DMS53 (cell line): ENCODE measurements at places on chromosomes 11 and 22.

DNA sequence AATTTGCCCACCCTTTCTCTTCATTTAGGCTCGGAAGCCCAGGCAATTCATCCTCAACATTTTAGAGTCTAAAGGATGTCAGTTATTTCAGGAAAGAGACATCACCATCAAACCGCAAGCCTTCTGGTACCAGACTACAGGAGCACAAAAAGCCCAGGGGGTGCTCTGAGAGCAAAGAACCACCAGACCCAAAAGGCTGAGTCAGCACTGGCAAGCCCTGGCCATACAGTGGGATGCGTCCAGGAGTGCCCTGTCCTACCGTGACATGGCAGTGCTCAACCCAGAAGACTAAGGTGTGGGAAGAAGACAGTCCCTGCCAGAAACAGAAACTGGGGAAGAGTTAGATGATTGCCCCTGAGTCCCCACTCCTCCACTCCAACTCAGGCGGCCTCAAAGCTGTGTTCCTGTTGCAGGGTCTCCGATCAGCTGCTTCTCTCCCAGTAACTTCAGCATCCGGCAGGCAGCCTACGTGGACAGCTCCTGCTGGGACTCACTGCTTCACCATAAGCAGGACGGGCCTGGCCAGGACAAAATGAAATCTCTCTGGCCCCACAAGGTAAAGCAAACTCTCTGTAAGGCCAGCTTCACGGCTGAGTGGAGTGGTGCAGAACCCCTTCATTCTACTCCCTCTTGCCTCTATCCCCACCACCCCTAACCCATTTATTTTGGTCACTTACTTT lies 1.5 kb downstream of the PANX3 start:
- no peak for DNase-seq

- no peak for DNase-seq
These were observed 68.8 kb downstream of the PRDM11 start for GRCh38 chr11:45215098-45215865.

GRCh38 chr11:36065436-36065835 lies 121.6 kb downstream of the LDLRAD3 start:
- DNase-seq, result no peak

DNA sequence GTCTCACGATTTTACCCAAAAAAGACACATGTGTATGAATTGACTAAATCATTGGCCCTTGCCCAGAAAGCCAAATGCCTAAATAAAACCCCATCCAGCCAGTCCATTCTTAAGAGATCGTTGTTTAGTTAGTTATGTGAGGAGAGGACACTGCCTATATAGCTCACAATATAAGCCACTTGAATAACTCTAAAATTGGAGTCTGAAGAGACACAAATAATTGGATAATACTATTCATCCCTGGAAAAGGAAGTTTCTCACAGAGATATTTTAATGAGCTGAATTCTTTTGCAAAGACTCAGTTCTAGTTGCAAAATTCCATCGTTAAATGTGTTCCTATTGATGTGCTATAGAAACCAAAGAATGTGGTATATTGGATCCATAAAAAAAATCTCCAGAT lies 176.7 kb downstream of the SOX6 start:
- no peak for DNase-seq

- DNase-seq, result no peak
These were observed 12.4 kb upstream of the SCARF2 start for GRCh38 chr22:20449819-20450550.

DNA sequence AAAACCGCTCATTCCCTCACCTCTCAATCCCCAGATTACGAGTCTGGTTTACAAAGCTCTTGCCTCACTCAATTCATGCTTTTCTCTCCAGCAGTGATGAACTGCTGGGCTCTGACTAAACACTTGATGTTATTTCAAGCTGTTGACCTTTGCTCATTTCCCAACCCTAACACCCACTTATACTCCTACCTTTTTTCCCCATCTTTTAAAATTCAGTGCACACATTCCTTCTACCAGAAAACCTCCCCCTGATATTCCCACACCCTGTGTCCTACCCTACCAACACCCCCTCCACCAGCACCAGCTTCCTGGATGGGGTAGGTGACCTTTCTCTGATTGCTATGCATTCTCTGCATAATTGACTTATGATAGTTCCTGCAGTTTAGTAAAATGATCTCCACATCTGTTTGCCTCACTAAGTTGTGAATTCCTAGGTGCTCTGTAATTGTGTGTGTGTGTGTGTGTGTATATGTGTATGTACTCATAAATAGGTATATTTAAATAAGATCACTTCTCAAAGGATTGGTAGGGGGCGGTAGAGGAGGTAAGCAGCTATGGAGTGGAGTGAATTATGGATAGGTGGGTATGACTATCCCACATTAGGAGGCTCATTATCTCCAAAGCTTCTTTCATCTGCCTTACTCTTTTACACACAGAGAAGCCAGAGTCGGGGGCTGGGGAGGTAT lies 842 bp downstream of the HEPACAM start:
- DNase-seq, result peak; percentile 79

DNA sequence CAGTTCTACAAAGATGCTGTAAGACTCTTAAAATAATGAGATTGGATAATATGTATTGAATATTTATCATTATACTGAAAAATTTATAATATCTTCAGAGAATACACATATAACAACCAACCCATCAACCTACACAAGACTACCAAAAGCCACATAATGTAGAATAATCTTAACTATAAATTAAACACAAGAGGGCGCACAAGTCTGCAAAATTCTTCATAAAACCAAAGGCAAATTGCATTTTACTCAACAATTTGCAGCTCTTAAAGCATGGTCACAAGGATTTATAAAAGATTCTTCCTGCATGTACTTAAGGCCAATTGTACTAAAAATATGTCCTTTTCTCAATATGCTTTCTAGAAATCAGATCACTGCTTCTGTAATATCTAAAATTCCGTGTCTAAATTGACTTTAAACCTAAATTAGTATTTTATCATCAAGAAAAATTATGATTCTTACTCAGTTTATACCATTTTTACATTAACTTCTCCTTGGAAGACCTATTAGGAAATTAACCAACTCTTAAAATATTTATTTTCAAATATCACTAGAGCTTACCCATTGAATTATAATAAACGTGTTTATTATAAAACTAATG lies 79.0 kb downstream of the TTC28 start:
- DNase-seq, result peak; percentile 63

DNA sequence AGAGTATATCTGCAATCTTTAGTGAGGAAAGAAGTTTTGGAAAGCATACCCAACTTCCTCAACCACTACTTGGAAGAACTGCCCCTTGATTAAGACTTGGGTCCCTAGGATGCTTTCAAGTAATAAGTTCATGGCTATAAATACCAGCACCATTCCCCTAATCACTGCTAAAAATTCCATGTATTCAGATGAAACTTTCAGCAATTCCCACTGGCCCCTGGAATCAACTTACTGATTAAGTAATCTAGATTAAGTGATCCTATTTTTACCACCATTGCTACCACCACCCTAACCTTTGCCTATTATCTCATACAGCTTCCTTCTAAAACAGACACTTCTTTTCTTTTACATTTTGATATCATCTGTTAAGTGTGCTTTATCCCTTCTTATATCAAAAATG lies 10.5 kb downstream of the PICALM start:
- no peak for DNase-seq
